Foreskin fibroblast (primary cell): ENCODE measurements at places on chromosomes 1 and 21.

- DNase-seq, result no peak
Measured at GRCh38 chr1:117664314-117664713, 58.5 kb downstream of the TENT5C start.

GRCh38 chr1:18949686-18950400 is 6.6 kb downstream of the IFFO2 start:
- DNase-seq, result peak; percentile 72

DNA sequence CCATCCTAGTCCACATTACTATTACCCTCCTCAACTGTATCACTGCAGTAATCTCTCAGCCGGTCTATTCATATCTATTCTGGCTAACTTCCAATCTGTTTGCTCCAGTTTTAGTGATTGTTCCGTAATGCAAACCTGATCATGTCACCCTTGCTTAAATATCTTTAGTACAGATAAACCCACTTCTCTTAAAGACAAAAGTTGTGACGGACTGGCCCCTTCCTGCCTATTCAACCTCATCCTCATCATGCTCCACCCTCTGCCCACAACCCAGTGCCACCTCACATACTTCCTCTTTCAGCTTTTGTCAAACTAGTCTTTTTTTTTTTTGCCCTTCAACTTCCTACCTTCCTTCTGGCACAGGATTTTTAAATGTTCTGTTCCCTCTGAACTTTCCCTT is 2.8 kb upstream of the C1orf162 start:
- no peak for DNase-seq

DNA sequence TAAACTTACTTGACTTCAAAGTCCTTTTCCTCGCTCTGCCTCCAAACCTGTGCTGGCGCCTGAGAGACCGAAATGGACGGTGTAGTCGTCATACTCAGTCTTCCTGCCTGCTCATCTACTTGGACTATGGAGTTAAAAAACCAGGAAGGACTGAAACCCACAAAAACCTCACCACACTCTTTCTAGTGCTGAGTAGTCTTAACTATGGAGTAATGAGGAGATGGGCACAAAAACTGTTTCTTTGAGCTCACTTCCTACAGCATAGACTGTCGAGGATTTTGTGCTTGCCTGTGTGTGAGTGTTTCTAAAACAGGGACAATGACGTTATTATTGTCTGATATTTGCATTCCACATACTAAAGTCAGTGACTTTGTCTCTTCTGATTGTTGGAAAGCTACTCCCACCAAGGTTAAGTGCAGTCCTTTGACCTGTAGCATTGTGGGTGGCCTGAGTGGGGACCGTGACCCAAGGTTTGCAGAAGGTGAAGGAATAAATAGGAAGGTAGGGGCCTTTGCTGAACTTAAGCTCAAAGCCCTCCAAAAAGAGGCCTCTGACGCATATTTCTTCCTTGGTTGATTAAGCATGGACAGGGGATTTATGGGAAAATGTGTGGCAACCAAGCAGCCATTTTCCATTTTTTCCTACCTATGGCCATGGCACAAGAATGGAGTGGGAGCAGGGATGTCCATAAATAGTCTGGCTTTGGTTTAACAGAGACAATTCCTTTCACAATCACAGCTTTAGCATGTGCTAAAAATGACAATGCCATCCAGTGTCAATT is 109.6 kb downstream of the ZBTB18 start:
- DNase-seq, result no peak

GRCh38 chr1:197305925-197306324 is 37.9 kb downstream of the CRB1 start:
- DNase-seq, result no peak

GRCh38 chr1:232143315-232143886 is 486.5 kb downstream of the SIPA1L2 start:
- DNase-seq, result no peak

DNA sequence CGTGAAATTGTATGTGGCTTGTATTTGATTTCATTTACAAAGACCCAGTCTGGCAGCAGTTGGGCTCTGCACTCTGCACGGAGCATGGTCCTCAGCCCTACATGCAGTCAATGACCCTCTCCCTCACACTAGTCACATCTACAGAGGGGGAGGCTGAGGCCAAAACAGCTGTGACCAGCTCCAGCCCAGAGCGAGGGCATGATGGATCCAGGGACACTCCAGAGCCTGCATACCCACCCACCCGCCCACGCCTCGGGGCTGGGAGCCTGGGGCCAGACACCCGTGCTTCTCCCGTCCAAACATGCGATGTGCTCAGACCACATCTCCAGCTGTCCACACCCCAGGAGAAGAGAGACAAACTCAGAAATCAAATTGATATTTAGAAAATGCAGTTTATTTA is 14.0 kb upstream of the PRDM16 start:
- no peak for DNase-seq

GRCh38 chr21:41521489-41522027 is 13.6 kb upstream of the TMPRSS2 start:
- no peak for DNase-seq

GRCh38 chr1:50271968-50272578 is 151.2 kb downstream of the DMRTA2 start:
- peak; percentile 60 for DNase-seq

DNA sequence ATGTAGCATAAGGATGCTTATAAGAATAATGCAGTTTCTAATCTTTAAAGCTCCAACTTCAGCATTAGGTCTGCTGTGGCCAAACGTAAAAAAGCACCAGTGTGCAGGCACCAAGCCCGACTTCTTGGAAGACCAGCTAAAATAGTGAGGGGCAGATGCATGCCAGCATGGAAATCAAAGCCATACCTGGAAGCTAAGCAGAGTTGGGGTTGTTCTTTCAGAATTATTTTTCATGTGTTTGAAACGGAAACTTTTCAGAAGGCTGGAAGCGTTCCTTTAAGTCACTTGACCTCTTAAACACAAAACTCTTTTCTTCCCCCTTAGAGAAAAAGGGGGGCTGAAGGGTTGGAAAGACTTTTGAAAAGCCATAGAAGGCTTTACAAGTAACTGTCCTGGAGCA is 329.2 kb upstream of the C1orf87 start:
- no peak for DNase-seq

DNA sequence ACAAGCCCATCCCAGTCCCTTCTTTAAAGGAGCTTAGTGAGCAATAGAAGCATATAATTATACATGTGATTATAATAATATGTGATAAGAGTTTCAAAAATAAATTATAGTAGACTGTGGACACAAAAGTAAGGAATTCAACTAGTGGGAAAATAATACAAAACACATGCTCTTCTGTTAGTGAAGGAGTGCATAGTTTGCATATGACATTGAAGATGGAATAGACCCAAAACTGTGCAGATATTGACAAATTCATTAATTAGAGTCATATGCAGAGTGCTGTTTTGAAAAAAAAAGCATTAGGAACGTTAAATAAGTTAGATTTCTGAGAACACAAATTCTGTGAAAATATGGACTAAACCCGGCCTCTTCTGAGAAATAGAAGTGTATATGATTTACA is 278.8 kb downstream of the ASTN1 start:
- DNase-seq, result peak; percentile 80

DNA sequence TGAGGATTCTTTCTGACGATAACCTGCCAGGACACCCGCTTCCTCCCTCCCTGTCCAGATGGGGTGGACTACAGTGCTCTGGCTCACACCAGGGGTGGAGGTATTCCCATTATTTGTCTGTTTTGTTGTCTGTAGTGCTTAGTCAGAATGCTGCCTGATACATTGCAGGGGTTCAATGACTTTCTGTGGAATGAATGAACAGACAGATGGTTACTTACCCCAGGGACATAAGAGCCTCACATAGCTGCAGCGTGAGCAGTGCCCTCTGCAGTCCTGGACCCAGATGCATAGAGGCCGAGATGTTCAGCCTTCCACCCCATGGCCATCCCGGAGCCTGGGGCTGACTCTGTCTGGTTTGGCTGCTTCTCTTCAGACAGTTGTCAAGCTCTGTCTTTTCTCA is 13.0 kb upstream of the F3 start:
- no peak for DNase-seq

DNA sequence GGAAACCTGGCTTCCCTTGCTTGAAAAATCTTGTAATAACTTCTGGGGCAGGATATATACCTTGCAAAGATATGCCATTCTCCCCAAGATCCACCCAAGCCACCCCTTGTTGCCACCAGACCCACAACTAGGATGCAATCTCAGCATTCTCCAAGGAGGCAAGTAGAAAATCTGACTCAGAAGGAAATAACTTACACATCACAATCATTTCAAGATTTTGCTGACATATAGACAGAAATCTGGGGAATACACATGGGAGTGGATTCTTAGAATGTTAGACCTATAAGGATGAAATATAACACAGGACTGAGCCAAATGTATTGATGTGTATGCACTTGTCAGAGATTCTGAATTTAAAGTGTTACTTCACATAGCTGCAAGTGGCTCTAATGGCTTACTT is 14.8 kb upstream of the ZDHHC18 start:
- DNase-seq, result no peak

- peak; percentile 79 for DNase-seq
Measured at GRCh38 chr1:181094416-181095212, 6.1 kb downstream of the IER5 start.

GRCh38 chr1:73359001-73359400 is 839.0 kb downstream of the LRRIQ3 start:
- DNase-seq, result no peak

GRCh38 chr1:245512980-245513578 is 358.3 kb downstream of the KIF26B start:
- DNase-seq, result peak; percentile 16

- no peak for DNase-seq
Measured at GRCh38 chr21:36716836-36717235, 17.9 kb downstream of the SIM2 start.

GRCh38 chr1:168079761-168080160 is 57.0 kb downstream of the GPR161 start:
- DNase-seq, result peak; percentile 61

- DNase-seq, result no peak
Measured at GRCh38 chr1:60895701-60896100, 186.7 kb upstream of the NFIA start.

- DNase-seq, result no peak
Measured at GRCh38 chr1:172456344-172456769, 12.5 kb upstream of the PIGC start.

- no peak for DNase-seq
Measured at GRCh38 chr1:110928191-110928590, 35.5 kb downstream of the LRIF1 start.

GRCh38 chr1:110312188-110313121 is 26.7 kb upstream of the RBM15 start:
- DNase-seq, result peak; percentile 73
